ENCODE measurements at places on chromosomes 2 and 18.

- DNase-seq = no peak
These were observed 679.2 kb upstream of the ZNF804A start for GRCh38 chr2:183919167-183919566.

DNA sequence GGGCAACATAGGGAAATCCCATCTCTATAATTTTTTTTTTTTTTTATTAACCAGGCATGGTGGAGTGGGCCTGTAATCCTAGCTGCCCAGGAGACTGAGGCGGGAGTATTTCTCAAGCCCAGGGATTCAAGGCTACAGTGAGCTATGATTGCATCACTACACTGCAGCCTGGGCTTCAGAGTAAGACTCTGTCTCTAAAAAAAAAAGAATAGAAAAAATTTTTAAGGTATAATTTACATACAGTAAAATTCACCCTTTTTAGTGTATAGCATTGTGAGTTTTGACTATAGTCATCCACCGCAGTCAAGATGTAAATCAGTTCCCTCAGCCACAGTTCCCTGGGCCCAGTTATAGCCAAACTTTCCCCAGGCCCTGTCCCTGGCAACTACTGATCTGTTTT lies 57.1 kb upstream of the MSH6 start:
- no peak for DNase-seq

- DNase-seq = no peak
These were observed 1.8 kb downstream of the ZNF512 start for GRCh38 chr2:27584597-27584996.

- DNase-seq = no peak
These were observed 593.1 kb downstream of the RNF144A start for GRCh38 chr2:7510353-7510752.

DNA sequence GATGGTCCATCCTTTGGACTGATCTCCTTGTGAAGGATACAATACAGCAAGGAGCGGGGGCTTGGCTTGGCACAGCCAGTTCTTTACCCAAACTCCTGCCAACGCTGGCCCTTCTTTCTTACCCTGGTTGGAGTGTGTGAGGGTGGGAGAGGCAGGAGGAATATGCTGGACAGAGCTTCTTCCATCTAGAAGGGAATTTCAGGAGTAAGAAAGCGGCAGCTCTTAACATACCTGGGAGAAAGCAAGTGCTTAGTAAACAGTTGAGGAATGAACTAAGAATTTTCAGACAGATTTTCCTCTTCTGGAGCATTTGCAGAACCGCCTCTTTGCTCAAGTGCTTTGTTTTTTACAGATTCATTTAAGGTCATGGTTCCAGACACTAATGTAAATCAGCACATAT lies 72.8 kb downstream of the NEDD4L start:
- no peak for DNase-seq

DNA sequence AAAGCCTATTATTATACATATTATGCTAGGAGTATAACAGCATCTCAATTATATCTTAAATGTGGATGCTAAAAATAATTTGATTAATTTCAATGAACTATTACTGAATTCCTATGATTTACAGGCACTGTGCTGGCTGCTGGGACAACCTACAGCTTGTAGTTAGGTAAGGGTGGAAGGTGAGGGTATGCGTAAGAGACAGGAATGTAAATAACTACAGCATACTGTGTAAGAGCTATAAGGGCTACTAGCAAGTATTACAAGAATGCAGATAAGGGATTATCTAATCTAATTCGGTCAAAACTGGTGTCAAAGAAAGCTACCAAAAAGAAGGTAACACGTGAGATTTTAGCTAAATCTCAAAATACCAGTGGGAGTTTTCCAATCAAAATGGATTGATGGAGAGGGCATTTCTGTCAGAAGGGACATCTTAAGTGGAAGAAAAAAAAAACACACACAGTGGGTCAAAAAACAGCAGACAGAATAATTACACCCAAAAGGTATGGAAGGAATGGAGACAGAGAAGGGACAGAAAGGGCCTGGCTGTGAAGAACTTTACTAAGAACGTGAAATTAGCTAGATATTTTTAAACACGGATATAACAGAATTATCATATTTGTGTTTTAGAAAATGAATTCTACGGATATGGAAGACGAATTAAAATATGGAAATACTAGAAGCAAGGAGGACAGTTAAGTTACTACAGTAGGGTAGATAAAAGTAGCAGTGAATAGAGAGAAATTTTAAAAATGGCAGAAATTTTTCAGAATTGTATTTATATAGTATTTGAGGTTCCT lies 47.1 kb downstream of the STRN start:
- DNase-seq = no peak

DNA sequence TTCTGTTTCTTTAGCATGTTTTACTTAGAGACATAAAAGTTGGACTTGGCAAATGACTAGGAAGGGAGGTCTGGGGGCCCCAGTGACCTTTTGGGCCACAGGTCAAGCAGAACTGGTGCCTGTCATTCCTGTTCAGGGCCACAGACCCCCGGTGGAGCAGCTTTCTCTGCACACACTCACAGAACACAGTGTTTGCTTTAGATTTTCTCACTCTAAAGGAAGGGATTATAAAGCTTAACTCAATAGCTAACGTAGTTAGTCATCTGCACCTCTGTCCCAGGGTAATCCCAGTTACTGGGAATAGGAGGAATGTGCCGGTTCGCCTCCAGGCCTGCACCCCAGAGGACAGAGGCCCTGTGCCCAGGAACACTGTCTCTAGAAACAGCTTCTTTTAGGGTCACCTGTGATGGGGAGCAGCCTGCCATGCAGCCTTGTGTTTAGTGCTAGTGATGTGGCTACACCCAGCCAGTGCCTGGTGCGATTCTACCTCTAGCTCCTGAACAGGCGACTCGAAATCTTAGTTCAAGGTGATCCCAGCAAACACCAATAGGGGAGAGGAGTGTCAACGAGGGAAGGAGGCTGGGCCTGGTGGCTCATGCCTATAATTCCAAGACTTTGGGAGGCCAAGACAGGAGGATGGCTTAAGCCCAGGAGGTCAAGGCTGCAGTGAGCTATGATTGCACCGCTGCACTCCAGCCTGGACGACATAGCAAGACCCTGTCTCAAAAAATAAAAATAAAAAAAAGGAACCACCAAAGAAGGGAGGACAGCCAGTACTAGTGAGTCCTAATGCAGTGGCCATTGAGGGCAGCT lies 11.6 kb downstream of the SPATA3 start:
- DNase-seq = no peak

- DNase-seq = no peak
These were observed 28.9 kb downstream of the MARCHF4 start for GRCh38 chr2:216343221-216343980.

- no peak for DNase-seq
These were observed 972 bp downstream of the IL1R1 start for GRCh38 chr2:102143450-102143985.

DNA sequence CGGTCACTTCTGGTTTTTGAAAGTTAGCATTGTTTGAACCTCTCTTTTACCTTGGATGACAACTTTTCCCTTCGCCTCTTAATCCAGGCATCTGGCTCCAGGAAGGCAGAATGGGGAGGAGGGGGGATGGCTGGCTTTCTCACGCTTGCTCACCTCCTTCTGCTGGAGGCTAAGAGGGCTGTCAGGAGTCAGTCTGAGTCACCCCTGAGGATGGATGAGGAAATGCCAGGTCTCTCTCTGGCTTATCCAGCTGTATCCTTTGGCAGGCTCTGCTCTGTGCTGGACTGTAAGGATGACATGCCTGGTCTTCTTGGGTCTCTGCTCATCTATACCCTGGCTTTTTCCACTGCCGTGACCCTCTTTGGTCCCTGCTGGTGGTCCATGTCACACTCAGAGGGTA lies 142.9 kb upstream of the GYPC start:
- no peak for DNase-seq

DNA sequence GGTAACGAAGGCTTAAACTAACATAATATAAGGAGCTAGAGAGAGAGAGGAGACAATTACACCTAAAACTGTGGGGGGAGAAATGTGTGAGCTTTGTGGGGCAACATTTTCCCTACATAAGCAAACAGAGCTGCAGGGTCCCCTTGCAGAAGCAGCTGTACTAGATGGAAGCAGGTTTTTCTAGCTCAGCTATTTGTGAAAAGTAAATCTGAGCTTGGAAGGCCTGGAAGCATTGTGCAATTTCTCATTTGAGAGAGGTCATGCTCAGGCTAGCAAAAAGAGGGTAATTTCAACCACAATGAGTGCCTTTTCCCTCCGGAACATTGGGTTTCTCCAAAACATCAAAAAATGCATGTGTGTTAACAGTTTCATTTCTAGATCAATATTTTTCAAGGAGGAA lies 130.0 kb downstream of the ARL4C start:
- DNase-seq = no peak

- DNase-seq = no peak
These were observed 124.1 kb downstream of the MEMO1 start for GRCh38 chr2:31886700-31887099.

GRCh38 chr18:57898506-57899124 lies 95.5 kb upstream of the ATP8B1 start:
- no peak for DNase-seq

- no peak for DNase-seq
These were observed 33.4 kb downstream of the PLEKHM3 start for GRCh38 chr2:207991944-207992343.

GRCh38 chr2:238169048-238169707 lies 10.4 kb downstream of the ERFE start:
- no peak for DNase-seq

- no peak for DNase-seq
These were observed 29.1 kb upstream of the FAM98A start for GRCh38 chr2:33628031-33628827.

DNA sequence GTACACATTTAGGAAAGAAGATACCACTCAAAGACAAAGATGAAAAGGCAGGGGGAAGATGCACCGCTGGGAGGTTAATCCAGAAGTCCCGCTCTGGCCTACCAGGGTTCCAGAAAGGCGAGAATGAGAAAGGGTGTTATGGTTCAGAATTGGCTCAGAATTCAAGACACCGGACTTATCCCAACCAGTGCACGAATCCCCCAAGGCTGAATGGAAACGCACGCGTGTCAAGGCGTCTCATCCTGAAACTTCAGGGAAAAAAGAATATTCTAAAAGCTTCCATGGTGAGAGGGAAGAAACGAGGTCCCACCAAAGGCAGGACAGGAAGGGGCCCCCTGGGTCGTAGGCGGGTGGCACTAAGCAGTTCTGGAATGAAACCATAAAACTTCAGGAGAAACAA lies 71.9 kb downstream of the SLC66A2 start:
- no peak for DNase-seq

DNA sequence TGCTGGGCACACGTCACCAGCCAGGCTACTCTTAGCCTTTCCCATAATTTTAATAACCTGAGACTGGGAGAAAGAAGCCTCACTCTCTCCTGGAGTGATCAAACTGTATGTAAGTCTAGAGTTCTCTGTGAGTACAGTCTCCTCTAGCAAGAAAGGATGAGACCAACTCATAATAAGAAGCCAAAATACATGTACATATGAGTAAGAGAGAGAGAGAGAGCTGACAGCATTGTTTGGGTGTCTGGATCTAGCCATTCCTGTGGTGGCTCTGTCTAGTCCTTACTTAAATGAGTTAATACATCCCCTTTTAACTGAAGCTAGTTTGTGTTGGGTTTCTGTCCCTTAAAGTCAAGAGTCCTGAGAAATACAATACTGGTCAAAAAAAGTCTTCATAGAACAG lies 26.0 kb upstream of the ANXA4 start:
- DNase-seq = no peak

DNA sequence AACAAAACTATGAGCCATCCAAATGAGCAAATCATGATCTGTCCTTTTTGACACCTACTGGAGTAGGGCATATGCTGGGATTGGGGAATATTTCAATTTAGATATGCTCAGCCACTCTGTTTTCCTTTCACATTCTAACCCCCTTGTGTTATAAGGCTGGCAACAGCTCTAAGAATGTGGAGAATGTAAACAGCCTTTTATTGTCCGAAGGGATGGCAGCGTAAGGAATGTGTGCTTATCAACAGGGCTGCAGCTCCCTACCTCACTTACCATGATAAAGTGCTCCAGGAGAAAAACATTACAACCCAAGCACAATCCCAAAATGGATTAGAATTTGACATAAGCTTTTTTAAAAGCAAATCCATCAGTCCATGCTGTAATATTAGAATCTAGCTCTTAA lies 2.2 kb downstream of the NXPH2 start:
- no peak for DNase-seq

GRCh38 chr2:164190700-164191099 lies 430.6 kb downstream of the GRB14 start:
- DNase-seq = no peak

DNA sequence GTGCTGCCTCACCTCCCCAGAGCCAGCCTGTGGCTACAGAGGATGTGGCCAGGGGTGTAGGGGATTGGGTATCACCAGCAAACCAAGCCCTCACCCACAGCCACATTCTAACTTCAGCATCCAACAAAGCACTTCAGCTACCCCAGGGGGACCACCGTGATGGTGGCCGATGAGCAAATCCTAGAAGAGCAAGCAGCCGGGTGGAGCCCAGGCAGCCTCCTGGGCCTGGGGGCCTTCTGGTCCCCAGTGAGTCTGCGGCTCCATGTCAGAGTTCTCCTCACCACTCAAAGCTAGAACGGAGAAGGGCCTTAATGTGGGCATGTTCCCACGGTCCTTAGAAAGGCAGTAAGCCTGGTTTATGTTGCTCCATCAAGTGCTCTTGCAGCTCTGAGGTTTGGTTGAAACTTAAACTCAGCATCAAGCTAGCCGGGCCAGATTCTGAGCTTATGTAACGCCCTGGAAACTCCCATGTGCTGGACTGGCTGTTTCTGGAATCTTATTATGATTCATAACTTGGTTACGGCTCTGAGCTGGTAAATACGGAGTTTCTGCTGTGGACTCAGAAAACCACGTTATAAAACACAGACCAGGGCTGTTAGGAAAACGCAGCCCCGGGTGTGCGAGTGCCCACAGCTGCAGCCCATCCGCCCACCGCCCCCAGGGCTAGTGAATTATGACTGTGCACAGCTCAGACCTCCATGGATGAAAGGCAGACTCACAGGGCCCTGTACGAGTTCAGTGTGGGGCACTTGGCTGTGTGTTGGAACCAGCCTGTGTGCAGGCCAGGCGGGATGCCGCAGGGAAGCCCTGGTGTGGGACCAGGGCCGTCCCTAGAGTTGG lies 99.8 kb downstream of the SEPTIN10 start:
- DNase-seq = no peak

DNA sequence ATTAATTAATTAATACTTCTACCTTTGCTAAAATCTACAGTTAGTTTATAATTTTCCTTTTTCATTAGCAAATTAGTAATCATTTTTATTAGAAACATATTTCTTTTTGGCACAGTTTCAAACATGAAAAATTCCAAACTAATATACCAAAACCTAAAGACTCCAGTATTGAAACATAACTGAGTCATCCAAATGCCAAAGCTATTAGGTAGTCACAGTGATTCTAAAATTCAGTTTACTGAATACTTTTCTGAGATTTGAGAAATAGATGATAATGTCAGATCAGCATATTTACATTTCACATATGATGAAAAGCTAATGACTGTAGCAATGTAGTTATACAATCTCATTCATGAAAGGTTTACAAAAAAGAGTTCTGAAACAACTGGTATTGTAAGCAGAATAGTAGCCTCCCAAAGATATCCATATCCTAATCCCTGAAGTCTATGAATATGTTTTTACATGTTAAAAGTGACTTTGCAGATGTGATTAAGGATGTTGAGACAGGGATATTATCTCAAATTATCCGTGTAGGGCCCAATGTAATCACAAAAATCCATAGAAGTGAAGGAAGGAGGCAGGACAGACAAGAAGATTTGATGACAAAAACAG lies 680.2 kb upstream of the CHAC2 start:
- DNase-seq = no peak
